ENCODE measurements at places on chromosomes 1 and 21.

DNA sequence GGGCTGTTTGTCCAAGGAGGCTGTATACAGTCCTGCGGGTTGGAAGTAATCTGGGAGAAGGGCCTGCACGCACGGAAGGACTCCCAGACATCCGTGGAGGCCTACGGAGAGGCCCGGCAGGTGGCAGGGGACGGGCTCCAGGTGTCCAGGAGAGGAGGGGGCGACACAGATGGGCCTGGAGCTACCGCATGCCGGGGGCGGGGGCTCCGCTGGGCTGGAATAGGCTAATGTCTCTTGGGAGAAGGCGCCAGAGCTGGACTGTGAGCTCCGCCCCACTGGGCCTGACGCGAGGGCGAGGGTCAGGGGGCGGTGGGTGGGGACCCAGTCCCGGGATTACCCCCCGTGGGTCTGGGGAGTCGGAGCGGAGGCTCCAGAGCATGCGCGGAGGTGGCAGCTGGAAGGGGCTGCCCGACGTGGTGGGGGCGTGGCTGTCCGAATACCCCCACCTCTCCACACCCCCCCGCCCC lies 659 bp downstream of the AGO1 start:
- no peak for DNase-seq

DNA sequence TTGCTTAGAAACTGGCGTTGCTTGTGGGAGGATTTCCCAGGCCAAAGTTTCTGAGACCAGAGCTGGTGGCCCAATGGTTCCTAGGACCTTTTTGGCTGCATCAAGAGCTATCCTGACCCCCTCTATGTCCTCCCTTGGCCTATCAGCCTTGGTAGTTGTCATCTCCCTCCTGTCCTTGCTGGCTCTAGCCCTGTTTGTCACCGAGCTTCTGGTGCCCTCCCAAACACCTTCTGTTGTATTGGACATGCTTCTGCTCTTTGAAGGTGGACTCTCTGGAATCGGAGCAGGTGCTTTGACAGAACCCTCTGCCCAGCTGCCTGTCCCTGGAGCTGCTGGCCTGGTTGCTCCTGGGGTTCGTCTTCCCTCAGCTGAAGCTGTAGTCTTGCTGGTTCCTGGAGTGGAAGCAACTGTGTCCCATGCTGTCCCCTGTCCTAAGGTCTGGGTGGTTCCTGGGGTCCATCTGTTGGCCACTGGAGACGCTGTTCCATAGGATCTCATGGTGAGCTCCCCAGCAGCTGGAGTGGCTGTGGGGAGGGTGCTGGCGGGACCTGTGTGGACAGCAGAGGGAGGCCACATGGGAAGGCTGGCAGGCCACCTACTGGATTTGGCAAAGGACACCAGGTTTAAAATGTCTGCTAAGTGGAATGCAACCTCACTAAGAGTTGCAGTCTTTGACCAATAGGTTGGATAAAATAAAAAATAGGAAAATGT lies 9.4 kb downstream of the FCAMR start:
- no peak for DNase-seq

DNA sequence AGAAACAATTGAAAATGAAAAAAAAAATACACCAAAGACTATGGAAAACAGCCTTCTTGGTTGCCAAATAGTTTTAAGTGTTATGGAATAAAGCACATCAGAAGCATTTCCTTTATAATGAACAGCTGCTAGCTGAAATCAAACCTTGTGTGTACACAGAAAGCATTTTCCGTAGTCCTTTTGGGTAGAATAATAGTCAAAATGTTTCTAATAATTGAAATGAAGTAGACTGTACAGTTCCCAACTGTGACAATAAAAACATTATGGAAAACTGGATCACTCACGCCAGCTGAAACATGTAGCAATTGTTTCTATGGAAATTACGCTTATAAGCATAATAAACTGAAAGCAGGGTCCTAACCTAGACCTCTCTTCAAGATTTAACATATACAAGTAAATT lies 856.3 kb upstream of the B3GALT2 start:
- DNase-seq: no peak

- DNase-seq: no peak
Measured at GRCh38 chr1:110200666-110201065, 9.4 kb upstream of the KCNC4 start.

DNA sequence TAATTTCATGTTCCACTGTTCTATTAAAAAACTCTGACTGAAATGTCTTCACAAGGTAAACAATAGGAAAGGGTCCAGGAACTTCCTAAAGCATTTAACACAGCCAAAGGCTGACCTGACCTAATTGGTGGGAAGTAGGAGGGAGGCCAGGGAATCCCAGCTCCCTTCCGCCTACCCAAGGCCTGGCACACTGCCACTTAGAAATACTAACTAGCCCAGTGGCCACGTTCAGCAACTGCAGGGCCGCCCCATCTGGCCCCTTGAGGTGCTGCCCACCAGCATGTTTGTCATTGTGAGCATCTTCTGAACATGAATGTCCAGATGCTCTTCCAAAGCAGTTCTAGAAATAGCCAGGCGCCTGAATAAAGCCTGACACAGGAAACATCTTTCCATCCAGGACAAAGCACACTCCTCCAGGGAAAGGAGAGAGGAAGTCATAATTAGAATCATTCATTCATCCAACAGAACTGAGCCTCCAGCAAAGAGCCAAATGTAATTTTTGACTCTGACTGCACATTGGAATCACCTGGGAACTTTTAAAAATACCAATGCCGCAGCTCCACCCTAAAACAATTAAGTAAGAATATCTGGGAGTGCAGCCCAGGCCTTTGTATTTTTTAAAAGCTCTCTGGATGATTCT lies 44.6 kb upstream of the BCL9 start:
- DNase-seq: no peak

DNA sequence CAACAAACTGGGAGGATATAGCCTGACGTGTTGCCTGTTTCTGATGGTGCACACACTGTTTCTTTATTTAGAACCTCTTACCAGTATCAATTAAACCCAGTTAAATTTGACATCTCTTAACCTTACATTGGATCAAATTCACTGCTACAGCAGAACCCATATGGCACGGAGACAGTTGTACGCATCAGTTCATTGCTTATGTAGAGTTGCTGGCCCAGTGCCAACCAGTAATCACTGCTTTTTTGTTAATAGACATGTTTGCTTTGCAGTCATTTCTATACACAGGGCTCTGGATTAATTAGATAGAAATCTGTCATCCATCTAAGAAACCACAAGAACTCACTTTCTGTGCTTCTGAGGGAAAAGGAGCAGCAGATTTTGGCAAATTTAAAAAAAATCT lies 154.0 kb downstream of the RWDD3 start:
- DNase-seq: no peak
